T-helper 17 cell (primary cell): ENCODE measurements at places on chromosomes 2 and 18.

GRCh38 chr18:7021994-7022840, 95.4 kb downstream of the LAMA1 start:
- no peak overlapping the region for H3K4me3 ChIP-seq
- H3K27ac ChIP-seq: no peak overlapping the region
- no peaks in the 10 kb centered on the region for H3K36me3 ChIP-seq
- no peaks in the 10 kb centered on the region for H3K4me1 ChIP-seq
- no peak for DNase-seq
- no peaks in the 10 kb centered on the region for H3K27me3 ChIP-seq

DNA sequence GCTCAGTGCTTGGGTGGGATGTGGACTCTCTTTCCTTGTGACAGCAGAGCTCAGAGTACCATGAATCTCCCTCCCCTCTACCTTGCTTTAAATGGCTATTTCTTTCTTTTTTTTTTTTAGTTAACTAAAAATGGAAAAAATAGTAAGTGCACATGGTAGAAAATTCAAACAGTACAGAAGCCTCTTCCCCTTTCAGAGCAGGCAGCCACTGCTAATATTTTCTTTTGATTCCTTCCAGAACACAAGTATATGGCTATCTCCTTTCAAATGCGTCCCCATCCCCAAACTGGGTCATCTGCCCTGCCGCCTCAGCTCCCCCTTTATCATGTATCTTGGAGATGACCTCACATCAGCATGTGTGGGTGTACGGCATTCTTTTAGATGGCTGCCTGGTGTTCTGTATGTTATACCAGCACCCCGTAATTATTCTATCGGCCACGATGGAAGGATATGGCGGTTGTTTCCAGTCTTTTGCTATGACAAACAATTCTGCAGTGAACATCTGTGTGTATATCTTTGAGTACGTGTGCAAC, 70.5 kb upstream of the DLX2 start:
- peak overlapping the region; percentile 79 for H3K4me3 ChIP-seq
- H3K27me3 ChIP-seq: peaks cover under 1% of the 10 kb centered on the region
- peaks cover 5% of the 10 kb centered on the region for H3K4me1 ChIP-seq
- H3K27ac ChIP-seq: no peak overlapping the region

DNA sequence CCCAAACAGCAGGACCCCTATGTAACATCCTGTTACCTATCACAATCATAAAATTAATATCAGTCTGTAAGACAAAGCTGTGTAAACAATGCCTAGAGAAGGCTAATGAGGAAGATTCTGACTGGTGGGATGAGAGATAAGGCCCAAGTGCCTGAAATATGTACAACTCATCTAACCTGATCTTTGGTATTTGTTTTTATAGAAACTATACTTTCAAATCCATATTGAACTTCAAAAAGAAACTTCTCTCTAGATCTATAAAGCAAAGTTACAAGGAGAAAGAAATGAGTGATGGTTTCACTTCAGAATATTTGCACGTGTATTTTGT, 36.1 kb upstream of the ITGA4 start:
- H3K4me3 ChIP-seq: no peak overlapping the region
- DNase-seq: no peak
- H3K27me3 ChIP-seq: no peaks in the 10 kb centered on the region
- peak overlapping the region; percentile 63 for H3K27ac ChIP-seq

DNA sequence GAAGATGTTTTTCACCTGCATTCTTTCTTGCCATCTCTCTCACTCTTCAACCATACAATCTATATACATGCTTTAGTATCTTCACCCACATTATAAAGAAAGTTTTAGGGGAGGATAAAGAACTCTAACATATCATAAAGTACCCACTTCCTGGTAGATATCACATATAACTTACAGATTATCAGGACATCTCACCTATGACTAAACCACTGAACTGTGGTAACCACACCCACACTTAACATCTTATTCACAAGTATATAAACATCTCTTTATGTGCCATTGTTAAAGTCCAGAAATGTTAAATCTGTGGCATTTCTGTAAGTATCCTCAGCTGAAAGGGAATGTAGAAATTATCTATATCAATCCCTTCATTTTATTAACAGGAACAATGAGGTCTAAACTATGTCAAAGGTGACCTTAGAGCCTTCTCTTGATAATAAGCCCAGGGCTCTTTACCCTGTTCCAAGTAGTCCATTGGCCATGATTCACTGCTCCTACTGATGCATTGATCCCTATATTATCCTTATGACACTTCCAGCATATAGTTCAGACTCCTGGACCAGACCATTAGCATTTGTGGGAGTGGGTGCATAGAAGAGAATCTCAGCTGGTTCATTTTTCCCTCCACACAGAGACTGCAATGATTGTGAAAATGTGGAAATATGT, 182.4 kb downstream of the SUCLG1 start:
- H3K4me1 ChIP-seq: peaks cover 25% of the 10 kb centered on the region
- H3K36me3 ChIP-seq: peaks cover 2% of the 10 kb centered on the region
- DNase-seq: no peak
- H3K27ac ChIP-seq: peak overlapping the region; percentile 73
- peaks cover 35% of the 10 kb centered on the region for H3K27me3 ChIP-seq
- H3K4me3 ChIP-seq: peak overlapping the region; percentile 41

GRCh38 chr18:26971409-26971808, 105.9 kb upstream of the AQP4 start:
- H3K4me1 ChIP-seq: no peaks in the 10 kb centered on the region
- DNase-seq: no peak
- H3K27ac ChIP-seq: no peak overlapping the region

- no peaks in the 10 kb centered on the region for H3K36me3 ChIP-seq
- H3K27ac ChIP-seq: no peak overlapping the region
- no peak for DNase-seq
- no peak overlapping the region for H3K4me3 ChIP-seq
- peaks cover 11% of the 10 kb centered on the region for H3K4me1 ChIP-seq
Measured at GRCh38 chr2:213066443-213066743, 85.0 kb downstream of the IKZF2 start.

DNA sequence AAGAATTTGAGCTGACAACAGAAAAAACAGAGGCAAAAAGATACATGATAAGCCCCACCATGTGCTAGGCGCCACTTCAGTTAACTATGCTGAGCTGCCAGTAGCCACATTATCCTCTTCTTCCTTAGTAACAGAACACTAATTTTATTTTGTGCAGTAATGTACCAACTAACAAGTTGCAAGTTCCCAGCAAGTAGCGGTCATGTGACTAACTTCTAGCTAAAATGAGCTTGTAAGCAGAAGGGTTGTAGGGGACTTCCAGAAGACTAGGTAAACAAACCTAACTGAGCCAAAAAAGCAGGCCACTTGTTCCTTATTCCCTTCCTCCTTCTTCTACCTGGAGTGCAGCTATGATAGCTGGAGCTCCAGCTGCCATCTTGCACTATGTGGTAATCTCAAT, 75.5 kb downstream of the DTNB start:
- H3K4me3 ChIP-seq: no peak overlapping the region
- no peak for DNase-seq
- peaks cover 7% of the 10 kb centered on the region for H3K36me3 ChIP-seq
- H3K27ac ChIP-seq: no peak overlapping the region

DNA sequence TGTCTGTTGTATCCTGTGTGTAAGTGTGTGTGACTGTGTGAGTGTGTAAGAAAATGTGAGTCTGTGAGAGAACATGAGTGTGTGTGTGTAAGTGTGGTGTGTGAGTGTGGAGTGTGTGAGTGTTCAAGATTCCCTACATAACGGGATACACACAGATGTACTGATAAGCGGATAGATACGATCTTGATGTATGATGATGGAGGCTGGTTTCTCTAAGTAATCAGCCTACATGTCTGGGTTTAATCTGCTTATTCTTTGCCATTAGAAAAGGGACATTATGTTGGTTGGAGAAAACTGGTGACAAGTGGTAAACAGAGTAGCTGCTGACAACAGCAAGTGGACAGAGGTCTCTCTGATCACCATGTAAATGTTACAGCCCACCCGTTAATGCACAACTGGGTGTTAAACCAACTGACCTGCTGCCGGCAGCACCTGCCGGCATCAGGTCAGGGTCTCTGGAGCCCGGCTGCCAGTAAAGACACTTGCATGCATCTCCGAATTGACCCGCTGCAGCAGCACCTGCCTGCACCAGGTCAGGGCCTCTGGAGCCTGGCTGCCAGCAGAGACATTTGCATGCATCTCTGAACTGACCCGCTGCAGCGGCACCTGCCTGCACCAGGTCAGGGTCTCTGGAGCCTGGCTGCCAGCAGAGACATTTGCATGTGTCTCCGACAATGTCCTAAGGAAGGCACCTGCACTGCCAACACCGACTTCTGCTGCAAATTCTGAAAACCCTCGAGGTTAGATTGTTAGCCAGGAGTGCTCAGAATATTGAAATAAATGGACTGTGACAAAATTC, 87.5 kb downstream of the MBP start:
- no peak for DNase-seq
- no peak overlapping the region for H3K4me3 ChIP-seq
- peaks cover 26% of the 10 kb centered on the region for H3K4me1 ChIP-seq
- H3K27me3 ChIP-seq: no peaks in the 10 kb centered on the region
- peak overlapping the region; percentile 67 for H3K27ac ChIP-seq

DNA sequence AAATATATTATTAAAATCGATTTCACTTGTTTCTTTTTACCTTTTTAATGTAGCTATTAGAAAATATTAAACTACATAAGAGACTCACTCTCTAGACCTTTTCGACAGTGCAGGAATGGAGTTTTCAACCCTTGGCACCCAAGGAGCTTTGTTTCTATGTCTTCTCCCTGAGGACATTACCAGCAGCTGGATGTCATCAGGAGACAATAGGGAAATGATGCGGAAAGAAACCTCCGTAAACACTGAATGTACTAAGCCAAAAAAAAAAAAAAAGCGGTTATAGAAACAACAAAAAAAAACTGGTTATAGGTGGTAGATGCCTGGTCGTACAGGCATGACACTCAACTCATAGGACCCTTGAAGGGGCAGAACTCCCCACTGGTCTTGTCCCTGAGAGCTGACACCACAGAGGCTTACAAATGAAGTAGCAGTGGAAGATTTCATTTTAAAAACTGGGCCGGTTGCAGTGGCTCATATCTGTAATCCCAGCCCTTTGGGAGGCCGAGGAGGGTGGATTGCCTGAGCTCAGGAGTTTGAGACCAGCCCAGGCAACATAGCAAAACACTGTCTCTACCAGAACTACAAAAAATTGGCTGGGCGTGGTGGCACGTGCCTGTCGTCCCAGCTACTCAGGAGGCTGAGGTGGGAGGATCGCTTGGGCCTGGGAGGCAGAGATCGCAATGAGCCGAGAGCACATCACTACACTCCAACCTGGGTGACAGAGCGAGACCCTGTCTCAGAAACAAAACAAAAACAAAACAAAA, 23.8 kb downstream of the THAP4 start:
- peaks cover 38% of the 10 kb centered on the region for H3K4me1 ChIP-seq
- peak overlapping the region; percentile 53 for H3K27ac ChIP-seq
- DNase-seq: no peak
- no peaks in the 10 kb centered on the region for H3K27me3 ChIP-seq
- peaks cover 5% of the 10 kb centered on the region for H3K36me3 ChIP-seq
- H3K4me3 ChIP-seq: no peak overlapping the region

GRCh38 chr2:58427572-58428095, 186.5 kb upstream of the FANCL start:
- DNase-seq: no peak
- H3K4me1 ChIP-seq: peaks cover 5% of the 10 kb centered on the region
- peaks cover 3% of the 10 kb centered on the region for H3K36me3 ChIP-seq
- H3K27ac ChIP-seq: no peak overlapping the region
- H3K4me3 ChIP-seq: peak overlapping the region; percentile 33
- peaks cover 48% of the 10 kb centered on the region for H3K27me3 ChIP-seq

DNA sequence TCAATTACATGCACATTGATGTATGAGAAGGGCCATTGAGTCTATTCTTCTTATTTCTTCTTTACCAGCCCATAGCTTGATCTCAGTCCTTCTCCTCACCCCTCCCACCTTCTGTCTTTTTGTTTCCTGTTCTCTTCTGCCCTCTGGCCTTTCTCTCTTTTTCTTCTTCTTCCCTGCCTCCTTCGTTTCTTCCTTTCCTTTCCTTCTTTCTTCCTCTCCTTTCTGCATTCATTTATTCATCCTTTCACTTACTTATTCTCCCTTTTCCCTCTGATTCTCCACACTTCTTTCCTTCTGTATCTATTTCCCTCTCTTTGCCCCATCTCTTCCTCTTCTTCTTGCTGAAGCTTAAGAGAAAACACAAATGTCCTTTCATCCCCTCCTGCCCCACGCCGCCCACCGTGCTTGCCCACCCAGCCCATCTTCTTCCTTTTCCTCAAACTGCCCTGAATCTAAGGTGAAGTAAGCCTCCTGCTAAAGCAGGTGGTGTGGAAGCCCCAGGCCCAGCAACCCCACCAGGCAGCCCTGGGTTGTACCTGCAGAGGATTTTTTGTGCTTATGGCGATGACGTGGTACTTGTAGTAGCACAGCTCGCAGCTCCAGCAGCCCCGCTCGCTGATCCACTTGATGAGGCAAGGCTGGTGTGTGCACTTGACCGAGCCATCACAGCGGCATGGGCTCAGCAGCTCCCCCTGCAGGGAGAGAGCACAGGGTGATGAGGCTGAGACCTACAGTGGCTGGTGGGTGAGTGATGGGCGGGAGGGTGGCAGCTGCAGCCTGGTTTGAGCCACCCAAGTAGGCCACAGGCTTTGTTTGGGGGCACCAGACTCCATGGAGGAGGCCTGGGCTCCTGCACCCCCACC, 89.0 kb downstream of the MARCHF4 start:
- H3K4me1 ChIP-seq: peaks cover 10% of the 10 kb centered on the region
- DNase-seq: no peak
- H3K36me3 ChIP-seq: no peaks in the 10 kb centered on the region
- H3K27ac ChIP-seq: no peak overlapping the region
- H3K27me3 ChIP-seq: peaks cover 15% of the 10 kb centered on the region

DNA sequence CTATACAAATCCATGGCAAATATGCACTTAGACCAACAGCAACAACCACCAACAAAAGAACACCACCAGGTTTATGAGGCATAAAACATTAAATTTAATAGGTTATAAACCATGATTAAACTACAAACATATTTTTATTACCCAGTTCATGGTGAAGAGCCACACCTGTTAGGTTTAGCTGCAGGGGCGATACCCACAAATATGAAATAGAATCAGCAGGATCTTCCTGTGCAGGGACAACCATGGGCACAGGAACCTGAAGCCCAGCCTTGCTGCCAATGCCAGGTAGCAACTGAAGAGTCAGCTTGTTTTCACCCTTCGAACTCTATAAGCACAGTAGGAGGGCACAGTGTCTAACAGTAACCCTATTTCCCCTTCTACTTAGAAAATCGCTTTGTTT, 675.0 kb downstream of the SATB2 start:
- no peak overlapping the region for H3K4me3 ChIP-seq
- no peak for DNase-seq
- peaks cover 7% of the 10 kb centered on the region for H3K27me3 ChIP-seq

DNA sequence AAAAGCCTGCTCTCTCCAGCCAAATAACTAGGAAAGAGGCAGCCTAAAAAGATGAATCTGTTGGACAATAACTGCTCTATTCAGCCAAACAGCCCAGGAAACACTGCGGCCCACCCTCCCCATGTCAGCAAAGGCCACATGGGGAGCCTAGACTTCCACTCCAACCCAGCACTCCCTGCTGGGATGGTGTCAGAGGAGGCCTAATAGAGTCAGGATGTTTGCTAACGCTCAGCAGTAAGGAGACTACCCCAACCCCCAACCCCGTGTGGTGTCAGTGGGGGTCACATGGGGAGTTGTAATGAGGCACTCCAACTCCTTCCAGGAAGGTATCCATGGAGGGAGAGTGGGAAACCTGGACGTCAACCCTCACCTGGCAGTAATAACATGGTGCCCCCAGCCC, 41.6 kb downstream of the ZBTB7C start:
- no peak overlapping the region for H3K4me3 ChIP-seq
- H3K4me1 ChIP-seq: no peaks in the 10 kb centered on the region
- peaks cover 6% of the 10 kb centered on the region for H3K27me3 ChIP-seq
- peaks cover 2% of the 10 kb centered on the region for H3K36me3 ChIP-seq
- no peak overlapping the region for H3K27ac ChIP-seq

- H3K4me3 ChIP-seq: no peak overlapping the region
- H3K27me3 ChIP-seq: no peaks in the 10 kb centered on the region
- H3K27ac ChIP-seq: no peak overlapping the region
- H3K4me1 ChIP-seq: no peaks in the 10 kb centered on the region
Measured at GRCh38 chr2:53417385-53417784, 350.2 kb upstream of the CHAC2 start.
